ENCODE measurements at places on chromosomes 5 and 9.

- no peak for DNase-seq
Measured at GRCh38 chr5:93206203-93206602, 374.8 kb downstream of the NR2F1-AS1 start.

DNA sequence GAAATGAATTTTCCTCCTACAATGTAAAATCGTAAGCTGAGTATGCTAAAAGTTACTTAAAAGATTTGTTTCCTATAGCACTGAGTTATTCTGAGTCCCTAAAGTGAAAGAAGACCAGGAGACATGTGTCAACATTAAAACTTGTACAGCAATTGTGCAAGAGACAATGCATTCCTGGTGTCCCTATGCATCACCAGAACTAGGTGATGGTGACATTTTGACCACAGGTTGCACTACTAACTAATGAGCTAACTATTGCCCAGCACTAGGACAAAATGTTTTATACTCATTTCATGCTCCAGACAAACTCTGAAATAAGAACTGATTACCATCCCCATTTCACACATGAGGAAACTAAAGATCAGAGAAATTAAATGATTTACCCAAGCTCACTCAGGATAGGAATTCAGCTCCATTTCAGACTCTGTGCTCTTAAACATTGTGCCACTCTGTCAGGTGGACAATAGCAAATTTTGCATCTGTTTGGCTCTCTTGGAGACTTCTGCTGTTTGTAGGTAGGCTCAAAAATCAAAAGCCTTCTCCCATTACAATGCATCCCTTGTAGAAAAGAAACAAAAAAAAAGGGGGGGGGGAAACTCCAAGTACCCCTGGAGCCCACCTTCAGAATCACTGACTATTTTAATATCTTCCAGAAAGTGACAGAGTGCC is 269.2 kb downstream of the ACTL7B start:
- DNase-seq = no peak

- DNase-seq = no peak
Measured at GRCh38 chr5:137960141-137960540, 70.9 kb downstream of the PKD2L2 start.

DNA sequence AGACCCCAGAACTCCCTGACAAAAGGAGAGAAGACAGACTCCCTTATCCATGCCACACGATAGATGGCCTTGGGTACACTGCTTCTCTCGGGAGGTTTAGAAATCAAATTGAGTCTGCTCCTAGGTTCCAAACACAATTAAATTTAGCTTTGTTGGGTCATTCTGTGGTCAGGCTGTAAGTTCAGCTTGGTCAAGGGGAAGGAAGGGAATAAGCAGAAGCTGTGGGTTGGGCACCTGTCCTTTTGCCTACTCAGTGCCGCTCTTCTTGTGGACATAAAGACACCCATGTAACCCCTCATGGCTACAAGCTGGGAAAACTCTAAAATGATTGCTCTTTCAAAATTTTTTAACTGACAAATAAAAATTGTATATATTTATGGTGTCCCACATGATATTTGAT is 19.1 kb upstream of the AK3 start:
- no peak for DNase-seq

Measured in glutamatergic neuron (in vitro differentiated cells).